Hindlimb muscle (tissue), 1 donor: ENCODE measurements at places on chromosomes 5 and 9. TPM values are rescaled to one million over a fixed set of nuclear protein-coding genes. Genes with fewer than 3 reads are reported as not detected.

DNA sequence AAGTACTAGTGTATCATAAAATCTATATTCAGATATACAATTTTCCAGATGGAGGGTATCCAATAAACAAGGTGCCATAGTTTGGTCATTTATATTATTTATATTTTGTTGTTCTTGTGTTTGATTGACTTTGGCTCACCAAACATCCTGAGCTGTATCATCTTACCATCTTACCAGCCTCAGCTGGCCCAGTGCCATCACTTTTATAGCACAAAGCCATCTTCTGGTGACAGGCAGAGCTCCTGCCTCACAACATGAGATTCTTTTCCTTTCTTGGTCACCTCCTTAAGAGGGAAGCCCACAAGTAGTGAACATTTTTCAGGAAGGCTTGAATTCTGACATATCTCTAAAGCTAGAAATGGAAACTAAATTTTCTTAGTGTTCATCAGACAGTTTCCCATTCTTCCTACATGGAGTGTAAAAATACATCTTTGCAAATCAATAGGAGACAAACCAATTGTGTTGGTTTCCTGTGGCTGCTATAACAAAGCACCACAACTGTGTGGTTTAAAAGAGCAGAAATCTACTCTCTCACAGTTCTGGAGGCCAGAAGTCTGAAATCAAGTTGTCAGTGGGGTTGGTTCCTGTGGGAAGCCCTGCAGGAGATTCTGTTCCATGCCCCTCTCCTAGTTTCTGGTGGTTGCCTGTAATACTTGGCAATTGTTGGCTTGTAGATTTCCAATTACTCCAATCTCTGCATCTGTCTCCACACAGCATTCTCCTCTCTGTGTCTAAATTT lies 341.8 kb downstream of the MAN2A1 start:
- DNase-seq = no peak

DNA sequence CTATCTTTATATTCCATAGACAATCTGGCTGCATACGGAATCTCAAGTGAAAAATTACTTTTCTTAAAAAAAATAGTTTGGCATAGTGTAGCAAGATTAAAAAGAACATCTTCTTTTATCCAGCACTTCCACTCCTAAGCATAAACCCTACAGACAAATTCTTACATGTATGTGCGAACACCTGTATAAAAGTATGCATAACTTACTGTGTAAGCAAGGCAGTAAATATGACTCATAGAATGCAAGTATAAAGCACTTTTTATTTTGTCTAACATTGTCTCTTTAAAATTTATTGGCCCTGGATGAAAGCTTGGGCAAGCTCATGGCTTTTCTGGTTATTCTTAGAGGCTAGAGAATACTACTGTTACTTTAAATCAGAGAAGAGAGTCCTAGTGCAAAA lies 86.4 kb downstream of the MSX2 start:
- no peak for DNase-seq

Gene SV2C
- not detected for polyA plus RNA-seq

- no peak for DNase-seq
These were observed 103.3 kb downstream of the SYK start for GRCh38 chr9:90904706-90905478.

DNA sequence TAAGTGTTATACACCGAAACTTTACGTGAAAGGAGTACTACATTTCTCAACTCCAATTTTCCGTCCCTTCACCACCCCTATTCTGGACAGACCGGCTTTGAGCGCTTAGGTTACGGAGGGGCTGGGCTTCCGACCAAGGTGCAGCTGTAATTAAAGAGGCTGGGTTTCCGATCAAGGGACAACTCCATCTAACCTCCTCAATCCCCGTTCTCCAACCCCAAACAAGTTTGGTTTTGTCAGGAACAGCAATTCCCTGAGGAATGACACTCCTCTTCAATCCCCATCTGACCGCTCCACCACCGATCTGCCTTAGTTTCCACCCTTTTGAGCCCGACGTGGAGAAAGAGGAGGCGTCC lies 577 bp downstream of the TUT7 start:
- DNase-seq = no peak

- DNase-seq = no peak
These were observed 69.3 kb downstream of the DTWD2 start for GRCh38 chr5:118919016-118919415.

DNA sequence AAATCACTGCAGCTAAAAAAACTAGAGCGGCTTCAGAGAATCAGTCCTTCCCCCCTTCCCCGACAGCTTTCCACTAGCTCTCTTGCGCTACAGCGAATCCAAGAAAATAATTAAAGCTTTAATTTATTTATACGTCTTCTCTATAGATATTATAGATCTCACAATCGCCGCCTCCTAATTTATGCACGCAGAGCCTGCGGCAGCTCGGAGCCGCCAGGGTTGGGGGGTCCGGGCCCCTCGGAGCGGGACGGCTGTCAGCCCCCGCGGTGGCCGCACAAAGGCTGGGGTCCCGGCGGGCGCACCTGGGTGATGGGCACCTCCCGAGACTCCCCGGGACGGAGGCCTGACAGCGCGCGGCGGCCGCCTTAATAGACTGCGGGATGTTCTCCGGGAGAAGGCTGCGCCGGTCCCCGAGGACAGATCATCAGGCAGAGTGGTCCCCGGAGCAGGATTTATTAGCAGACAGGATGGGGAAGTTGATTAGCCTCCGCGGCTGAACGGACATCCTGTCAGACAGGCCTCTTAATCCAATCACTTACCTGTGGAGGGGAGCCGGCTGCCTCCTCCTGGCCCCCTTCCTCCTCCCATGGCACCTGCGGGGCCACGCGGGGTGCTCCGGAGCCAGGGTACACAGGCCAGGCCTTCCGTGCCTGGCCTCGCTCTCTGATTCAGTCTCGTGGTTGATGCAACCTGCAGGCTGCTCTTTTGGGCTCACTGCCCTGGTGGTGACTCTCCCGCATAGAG lies 166.8 kb downstream of the MELK start:
- DNase-seq = no peak

Gene IFNK
- not detected for polyA plus RNA-seq

GRCh38 chr9:86854898-86855523 lies 92.3 kb downstream of the GAS1 start:
- DNase-seq = peak; percentile 80

Gene CDH9
- not detected for polyA plus RNA-seq

- no peak for DNase-seq
These were observed 107.4 kb downstream of the SCAMP1 start for GRCh38 chr5:78467752-78468357.

Gene ADAMTS6
- polyA plus RNA-seq = 0.63 TPM

- no peak for DNase-seq
These were observed 12.2 kb upstream of the OTP start for GRCh38 chr5:77650686-77651085.

- DNase-seq = peak; percentile 43
These were observed 118.7 kb upstream of the CD180 start for GRCh38 chr5:67315082-67315989.

DNA sequence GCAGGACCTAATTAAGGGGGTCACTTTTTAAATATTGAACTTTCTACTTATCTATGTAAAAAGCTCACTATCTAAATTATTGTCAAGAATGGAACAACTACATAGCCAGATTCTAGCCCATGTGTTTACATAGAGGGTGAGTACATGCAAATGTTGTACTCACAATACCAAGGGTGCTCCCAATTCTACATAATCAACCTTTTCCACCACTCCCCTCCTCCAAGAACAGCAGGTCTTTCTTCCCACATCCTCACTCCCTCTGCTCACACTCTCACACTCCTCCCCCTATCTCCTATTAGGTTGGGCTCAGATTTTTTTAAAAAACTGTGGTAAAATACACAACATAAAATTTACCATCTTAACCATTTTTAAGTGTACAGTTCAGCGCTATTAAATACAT lies 325.4 kb downstream of the ARL15 start:
- DNase-seq = no peak

- no peak for DNase-seq
These were observed 259.7 kb downstream of the MED10 start for GRCh38 chr5:6118691-6119090.
